ENCODE measurements at places on chromosomes 4 and X.
A peak's percentile ranks its signal among the peaks of the same experiment; 100 is the strongest.

- DNase-seq, result no peak
Measured at GRCh38 chr4:82430964-82431745, 765 bp downstream of the ENOPH1 start.

DNA sequence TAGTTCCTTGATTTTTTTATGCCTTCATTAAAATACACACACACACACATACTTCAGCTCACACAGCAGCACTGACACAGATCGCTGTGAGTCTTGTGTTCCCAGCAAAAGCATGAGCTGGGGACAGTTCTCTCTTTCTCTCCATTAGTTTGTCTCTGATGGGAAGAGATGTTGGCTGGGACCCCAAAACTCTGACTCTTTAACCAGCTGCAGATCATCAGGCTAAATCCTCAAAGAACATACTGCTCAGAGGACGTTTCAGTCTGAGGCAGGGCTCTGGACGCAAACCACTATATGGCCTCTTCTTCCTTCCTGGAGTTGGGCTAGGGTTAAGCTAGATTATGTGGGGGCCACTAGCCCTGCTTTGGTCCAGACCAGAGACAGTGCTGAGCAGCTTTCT lies 109.6 kb downstream of the NHSL2 start:
- DNase-seq, result no peak

GRCh38 chr4:161931089-161931488 lies 232.7 kb downstream of the FSTL5 start:
- no peak for DNase-seq

GRCh38 chr4:77566148-77566547 lies 39.5 kb upstream of the CXCL13 start:
- no peak for DNase-seq

GRCh38 chr4:6893449-6894085 lies 16.1 kb upstream of the TBC1D14 start:
- DNase-seq, result no peak

DNA sequence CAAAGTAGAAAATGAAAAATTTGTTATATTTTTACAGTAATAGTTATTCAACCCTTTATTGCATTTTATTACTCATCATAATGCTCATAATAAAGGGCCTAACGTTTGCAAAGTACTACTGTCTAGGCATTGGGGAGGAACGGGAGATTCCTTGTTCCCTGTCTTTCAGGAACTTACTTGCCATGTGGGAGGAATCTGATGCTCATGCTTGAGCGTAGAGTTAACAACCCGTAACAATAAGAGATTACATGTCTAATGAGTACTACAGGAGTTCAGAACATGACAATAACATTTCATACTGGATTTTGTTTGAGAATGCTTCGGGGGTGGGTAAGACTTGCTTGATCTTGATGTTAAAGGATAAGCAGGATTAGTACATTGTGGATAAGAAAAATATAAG lies 2.9 kb downstream of the CCSER1 start:
- DNase-seq, result no peak

- DNase-seq, result no peak
Measured at GRCh38 chr4:152095701-152096070, 334.9 kb upstream of the GATB start.

DNA sequence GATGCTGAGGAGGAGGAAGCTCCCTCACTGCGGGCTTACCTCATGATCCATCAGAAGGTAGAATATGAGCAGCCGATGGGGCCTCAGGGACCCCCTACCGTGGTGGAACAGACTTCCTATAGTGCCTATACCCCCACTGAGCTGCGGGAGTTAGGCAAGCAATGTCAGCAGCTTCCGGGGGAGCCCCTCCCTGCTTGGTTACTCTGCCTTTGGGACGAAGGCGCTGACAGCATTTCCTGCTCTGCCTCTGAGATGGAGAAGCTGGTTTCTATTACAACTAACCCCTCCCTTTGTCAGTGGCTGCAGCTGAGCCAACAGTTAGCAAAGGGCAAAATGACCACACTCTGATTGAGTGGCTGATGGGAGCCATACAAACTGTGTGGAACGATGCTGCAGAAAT lies 430.7 kb downstream of the IDS start:
- DNase-seq, result no peak

- DNase-seq, result no peak
Measured at GRCh38 chr4:179071131-179071530, 1628.9 kb upstream of the AGA start.

- no peak for DNase-seq
Measured at GRCh38 chrX:97402333-97402732, 518.6 kb downstream of the RPA4 start.

GRCh38 chrX:3141031-3141430 lies 99.8 kb downstream of the ARSF start:
- no peak for DNase-seq

DNA sequence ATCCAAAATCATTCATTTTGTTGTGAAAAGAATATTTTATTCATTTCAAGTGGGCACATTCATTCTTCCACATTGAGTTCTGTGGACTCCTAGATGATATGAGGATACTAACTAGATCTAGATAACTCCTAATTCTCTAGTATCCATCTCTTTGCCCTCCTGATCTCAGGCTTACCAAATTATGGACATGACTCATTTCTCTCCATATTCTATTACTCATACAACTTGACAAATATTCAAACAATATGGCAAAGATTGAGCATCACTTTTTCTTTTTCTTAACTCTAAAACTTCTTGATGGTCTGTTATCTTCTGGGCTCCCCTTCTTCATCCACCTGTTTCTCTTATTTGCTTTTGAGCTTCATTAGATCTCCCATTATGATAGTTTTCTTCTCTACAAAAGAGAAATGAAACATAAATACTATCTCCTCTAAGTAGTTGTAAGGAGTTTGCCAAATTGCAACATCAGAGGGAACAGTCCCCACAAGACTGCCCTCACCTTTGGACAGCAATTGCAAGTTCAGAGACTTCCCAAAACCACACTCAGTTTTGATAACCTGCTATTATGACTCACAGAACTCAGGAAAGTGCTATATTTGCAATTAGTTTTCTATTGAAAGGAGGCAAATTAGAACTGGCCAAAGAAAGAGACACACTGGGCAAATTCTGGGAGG lies 422.9 kb downstream of the SPRY1 start:
- DNase-seq, result no peak

- no peak for DNase-seq
Measured at GRCh38 chrX:20656721-20657120, 390.0 kb upstream of the RPS6KA3 start.

DNA sequence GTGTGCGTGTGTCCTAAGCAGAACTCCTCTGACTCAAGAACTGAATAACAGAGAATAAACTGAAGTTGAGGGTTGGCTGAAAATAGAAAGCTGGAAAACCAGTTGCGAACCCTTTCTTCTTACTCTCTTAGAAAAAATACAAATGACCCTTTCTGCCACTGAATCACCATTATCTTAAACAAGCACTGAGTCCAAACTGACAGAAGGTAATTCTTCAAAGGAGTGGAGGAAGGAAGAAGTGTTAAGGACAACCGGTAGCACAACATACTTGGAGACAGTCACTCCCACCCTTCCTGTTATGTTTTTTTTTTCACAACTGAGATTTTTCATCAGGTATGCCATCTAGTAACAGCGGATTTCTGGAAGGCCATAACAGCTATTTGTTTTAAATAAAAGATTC lies 38.1 kb downstream of the HELQ start:
- DNase-seq, result no peak

DNA sequence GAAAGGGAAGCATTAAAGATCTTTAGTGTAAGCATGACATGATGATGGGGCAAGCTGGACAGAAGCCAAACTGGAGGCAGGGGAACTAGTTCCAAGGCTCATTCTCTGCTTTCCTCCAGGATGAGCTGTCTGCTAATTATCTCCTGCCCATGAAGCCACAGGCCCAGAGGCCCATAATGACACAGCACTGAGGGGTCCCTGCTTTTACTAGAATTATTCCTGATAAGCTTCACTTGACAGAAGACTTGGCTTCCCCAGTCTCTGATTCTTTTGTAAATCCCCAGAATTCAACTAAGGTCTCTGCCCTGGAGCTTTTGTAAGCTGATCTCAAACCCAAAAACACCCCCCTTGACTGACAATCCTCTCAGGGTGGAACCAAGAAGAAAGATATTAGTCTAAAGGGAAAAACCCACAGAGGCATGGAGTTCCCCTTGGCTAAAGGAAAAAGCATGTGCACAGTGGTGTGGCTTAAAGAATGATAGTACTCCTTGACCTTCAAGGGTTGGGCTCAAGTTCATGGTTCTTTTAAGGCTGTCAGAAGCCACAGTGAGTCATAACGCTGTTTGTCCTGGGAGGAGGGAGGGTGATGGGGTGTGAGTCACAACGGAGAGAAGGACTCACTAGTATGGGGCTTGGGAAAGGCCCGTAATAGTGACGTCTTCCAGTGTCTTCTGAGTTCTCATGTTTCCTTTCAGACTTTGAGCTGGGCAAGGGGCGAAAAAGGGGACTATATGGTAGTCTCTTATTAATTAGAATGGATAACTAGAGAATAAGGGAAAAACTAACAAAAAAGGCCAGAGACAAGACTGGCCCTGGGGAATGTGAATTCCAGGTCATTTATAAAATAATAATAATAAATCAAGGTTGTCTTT lies 146.0 kb upstream of the CPEB2 start:
- no peak for DNase-seq

GRCh38 chr4:37667197-37668100 lies 18.7 kb downstream of the RELL1 start:
- DNase-seq, result no peak

DNA sequence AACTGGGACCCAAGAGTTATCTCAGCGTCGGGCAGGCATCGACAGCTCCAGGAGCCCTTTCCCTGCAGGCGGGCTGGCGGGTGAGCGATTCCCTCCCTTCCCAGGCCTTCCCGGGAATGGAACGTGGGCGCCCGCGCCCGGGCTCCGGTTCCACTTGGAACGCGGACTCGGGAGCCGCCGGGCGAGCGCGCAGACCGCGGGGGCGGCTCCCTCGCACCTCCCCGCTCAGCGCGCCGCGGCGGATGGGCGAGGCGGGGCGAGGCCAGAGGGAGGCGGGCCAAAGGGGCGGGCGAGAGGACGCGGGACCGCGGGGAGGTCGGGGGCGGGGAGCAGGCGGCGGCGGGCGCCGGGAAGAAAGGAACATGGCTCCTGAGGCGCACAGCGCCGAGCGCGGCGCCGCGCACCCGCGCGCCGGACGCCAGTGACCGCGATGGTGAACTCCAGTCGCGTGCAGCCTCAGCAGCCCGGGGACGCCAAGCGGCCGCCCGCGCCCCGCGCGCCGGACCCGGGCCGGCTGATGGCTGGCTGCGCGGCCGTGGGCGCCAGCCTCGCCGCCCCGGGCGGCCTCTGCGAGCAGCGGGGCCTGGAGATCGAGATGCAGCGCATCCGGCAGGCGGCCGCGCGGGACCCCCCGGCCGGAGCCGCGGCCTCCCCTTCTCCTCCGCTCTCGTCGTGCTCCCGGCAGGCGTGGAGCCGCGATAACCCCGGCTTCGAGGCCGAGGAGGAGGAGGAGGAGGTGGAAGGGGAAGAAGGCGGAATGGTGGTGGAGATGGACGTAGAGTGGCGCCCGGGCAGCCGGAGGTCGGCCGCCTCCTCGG lies at the start of gene PKD2:
Gene PKD2, plus strand, starts transcription at position 332 of the 818 bp plus-strand sequence. Its CDS starts 99 bp downstream, at position 431.
- peak; percentile 8 for DNase-seq

DNA sequence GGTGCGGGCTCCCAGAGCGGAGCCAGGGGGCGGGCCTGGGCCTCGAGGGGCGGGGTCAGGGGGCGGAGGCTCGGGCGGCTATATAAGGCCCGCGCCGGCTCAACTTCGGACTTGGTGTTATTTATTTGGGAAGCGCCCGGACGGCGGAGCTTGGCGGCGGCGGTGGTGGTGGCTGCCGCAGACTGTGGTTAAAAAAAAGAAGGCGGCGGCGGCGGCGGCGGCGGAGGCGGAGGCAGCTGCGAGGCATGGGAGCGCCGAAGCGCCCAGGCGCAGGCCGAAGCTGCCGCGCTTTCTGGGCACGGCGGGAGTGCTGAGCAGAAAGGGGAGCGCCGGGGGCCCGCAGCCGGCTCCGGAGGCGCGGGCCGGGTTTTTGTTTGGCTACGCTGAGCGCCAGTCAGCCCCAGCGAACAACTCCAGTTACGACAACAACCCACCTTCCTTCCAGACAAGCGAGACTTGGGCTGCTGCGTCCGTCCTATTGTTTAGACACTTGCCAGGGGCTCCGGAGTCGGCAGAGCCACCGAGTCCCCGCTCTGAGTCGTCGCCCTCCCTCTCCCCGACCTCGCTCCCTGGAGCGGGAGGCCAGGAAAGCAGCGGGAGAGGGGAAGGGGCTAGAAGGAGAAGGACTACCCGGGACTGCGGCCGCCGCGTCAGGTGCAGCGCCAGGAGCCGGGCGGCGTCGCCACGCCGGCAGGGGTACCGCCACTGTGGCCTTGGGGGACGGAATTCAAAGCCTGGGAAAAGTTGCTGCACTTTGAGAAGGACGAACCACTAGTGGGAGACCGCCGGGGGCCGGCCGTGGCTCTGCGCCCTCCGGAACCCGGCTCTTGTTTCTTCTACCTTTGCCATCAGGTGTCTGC lies at the start of gene SLIT2:
Gene SLIT2, plus strand, starts transcription at position 110 of the 860 bp plus-strand sequence. CDS start 1,911 bp downstream, outside the sequence.
- peak; percentile 40 for DNase-seq

DNA sequence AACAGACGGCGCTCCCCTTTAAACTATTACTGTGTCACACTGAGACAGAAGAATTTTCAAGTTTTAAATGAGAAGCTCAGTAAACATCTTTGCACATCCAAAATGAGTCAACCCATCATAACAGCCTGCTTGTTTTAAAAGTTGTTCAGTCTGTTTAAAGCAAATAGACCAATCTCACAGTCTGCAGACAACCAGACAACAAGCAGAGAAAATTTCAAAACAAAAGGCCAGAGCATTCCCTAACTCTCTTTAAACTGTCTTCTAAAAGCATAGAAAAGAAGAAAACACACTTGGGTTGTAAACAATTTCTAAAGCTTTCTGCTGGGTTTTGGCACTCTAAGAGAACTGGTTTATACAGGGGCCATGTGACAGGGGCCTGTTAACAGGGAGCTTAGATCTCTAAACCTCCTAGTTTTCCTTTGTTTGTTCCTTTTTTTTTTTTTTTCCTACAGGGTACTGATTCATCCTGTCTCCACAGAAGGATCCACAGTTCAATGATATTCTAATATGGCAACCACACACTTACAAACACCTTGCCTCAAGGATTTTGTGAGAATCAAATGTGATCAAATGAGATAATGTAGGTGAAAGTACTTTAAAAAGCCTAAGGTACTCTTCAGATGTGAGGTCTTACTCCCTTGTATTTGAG lies 100.8 kb upstream of the MAML3 start:
- DNase-seq, result no peak

DNA sequence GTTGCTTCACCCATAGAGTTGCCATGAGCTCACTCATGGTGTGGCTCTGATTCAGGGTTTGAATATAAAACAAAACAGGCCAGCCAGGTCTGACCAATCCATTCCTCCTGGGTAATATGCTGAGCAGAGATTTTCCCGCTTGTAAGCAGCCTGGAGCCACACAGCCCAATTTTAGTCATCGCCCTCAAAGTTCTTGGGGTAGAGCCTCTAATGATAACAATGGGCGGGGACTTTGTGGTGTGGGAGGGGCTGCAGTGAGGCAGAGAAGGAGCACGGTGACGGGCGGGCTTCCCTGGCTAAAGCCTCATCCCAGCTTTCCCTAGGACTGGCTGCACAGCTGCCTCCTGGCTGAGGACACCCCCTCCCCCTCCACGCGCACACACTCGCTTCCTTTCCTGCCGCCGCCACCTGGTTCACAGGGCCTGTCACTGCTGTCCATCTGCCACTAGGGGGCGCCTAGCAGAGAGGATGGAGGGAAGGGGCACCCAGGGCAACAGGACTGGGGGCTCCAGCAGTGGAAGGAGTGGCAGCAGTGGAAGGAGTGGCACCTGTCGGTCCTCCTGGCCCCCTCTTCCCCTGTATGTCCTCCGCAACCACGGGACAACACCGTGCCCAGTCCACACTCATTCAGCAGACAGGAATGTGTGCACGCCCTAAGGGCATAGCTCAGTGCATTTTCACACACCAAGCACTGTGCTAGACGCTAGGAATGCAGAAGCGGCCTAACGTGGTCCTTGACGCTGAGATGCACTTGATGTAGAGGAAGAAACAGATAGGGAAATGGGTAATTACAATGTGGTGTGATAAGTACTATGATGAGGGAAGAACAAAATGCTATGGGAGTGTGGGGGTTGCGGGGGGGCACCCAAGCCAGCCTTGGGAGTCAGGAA lies 26.8 kb downstream of the PRPS1 start:
- DNase-seq, result no peak

All from NCI-H1694 (cell line).